ENCODE measurements at places on chromosomes 11 and 22.

DNA sequence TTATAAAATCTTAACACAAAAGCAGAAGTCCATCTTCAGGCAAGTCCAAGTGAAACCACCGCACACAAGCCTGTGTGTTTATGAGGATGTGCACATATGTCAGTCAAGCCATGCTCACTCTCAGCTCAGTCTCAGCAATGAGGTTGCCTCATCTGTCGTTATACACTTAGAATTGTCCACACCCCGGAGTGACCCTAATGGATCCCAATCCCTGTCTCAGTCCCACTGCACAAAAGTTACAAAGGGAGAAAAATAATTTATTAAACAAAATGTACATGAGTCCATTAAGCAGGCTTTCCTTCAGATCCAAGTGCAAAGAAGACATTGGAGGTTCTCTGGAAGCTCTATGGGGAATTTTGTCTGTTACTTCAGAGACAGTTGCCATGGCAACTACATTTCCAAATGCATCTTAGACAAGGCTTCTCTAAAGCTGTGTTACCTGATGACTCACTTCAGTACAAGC is 24.4 kb downstream of the OR8B12 start:
- H3K36me3 ChIP-seq, result no peaks in the 10 kb centered on the region
- no peaks in the 10 kb centered on the region for H3K27me3 ChIP-seq
- no peaks in the 10 kb centered on the region for H3K4me1 ChIP-seq
- H3K27ac ChIP-seq, result no peak overlapping the region

DNA sequence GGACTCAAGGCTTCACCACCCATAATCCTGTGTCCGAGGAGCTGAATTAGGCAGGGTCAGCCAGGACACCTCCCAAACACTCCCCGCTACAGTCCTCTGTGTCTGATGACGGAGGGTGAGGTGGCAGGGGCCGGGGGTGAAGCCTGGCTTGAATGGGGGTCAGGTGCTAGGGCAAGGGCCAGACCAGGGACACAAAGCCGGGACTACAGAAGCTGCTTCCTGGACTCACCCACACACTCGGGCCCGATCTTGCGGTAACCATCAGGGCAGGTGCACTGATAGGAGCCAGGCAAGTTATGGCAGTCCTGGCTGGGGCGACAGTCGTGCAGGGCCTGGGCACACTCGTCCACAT is 2.3 kb downstream of the EFEMP2 start:
- no peak for DNase-seq
- H3K27ac ChIP-seq, result peak overlapping the region; percentile 92
- no peak overlapping the region for H3K4me3 ChIP-seq
- H3K36me3 ChIP-seq, result no peaks in the 10 kb centered on the region
- peaks cover 9% of the 10 kb centered on the region for H3K4me1 ChIP-seq

DNA sequence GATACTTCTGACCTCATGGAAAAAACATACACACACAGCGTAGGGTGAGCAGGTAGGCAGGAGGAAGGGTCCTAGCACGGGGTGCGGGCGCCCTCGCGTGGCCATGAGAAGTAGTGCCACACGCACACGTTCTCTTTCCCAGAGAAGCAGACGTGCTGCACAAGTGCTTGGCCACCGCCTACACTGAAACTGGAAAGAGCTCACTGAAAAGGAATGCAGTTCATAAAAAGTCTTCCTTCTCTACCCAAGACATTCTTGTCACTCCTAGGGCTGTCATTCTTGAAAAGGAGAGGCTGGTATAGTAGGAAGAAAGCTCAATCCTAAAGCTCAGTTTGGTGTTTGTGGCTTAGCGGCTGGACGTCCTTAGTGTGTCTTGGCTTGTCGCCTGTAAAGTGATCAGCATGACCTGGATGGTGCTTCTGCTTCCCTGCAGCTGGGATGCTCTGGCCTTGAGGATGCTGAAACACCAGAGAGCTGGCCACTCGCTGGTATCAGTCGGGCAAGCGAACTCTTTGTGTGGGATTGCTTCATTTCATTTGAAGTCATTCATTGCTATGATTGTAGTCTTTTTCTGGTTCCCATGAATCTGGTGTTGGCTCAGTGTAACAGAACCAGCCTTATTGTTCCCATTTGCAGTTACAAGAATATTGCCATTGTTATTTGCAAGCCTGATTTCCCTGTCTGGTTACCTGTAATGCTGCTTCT is 303.8 kb downstream of the NTM start:
- no peaks in the 10 kb centered on the region for H3K36me3 ChIP-seq
- H3K4me1 ChIP-seq, result no peaks in the 10 kb centered on the region
- no peak overlapping the region for H3K27ac ChIP-seq
- no peaks in the 10 kb centered on the region for H3K27me3 ChIP-seq

DNA sequence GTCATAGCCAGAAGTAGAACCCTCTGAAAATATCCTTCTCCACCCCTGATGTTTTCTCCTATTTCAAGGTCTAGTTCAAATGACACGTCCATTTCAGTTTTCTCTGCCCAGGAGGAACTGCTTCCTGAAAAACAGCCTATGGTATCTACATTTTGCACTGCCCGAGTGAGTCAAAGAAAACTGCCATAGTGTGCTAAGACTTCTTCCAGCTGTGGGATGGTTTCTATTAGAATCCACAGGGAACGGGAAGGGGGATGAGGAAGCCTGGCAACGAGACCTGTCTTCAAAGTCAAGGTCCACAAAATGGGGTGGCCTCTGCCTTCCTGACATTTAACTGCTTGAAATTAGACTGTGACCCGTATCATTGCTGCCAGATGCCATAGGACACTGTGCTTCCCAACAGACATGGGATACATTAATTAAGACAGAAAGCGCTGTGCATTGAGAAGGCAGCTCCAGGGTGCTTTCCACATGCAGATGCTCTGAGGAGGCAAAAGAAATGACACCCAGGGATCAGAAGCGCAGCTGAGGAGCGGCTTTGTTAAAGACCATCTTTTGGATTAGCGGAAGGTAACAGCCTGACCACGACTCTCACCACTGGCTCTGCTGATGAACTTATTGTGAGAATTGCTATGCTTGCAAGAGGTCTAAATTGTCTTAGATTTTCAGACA is 39.4 kb upstream of the NUP50 start:
- no peaks in the 10 kb centered on the region for H3K27me3 ChIP-seq
- no peaks in the 10 kb centered on the region for H3K4me1 ChIP-seq
- H3K27ac ChIP-seq, result no peak overlapping the region
- H3K4me3 ChIP-seq, result no peak overlapping the region
- no peak for DNase-seq

DNA sequence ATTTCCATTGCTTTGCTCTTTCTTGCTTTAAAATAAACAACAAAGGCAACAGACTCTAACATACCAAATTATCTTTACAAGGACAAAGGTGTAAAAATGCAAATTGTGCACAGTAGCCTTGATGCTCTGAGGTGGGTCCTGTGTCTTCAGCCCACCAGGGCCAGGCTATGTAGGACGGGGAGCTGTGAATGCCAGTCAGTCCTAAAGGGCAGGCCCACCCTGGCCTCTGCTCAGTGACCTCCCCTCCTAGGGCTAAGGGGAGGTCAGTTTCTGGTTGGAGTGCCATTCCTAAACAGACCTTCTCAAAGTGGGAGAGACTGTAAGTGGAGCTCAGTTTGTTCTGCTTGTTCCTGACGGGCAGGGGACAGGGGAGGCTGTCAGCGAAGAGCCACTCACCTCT is 78.0 kb upstream of the SUSD2 start:
- DNase-seq, result no peak
- no peaks in the 10 kb centered on the region for H3K27me3 ChIP-seq
- H3K4me3 ChIP-seq, result no peak overlapping the region
- no peaks in the 10 kb centered on the region for H3K36me3 ChIP-seq
